ENCODE measurements at places on chromosomes 2 and 18. TPM values are rescaled to one million over a fixed set of nuclear protein-coding genes. Genes with fewer than 3 reads are reported as not detected.
A peak's percentile ranks its signal among the peaks of the same experiment; 100 is the strongest.

GRCh38 chr2:96912346-96913116 is 42.7 kb upstream of the SEMA4C start:
- no peak for DNase-seq

DNA sequence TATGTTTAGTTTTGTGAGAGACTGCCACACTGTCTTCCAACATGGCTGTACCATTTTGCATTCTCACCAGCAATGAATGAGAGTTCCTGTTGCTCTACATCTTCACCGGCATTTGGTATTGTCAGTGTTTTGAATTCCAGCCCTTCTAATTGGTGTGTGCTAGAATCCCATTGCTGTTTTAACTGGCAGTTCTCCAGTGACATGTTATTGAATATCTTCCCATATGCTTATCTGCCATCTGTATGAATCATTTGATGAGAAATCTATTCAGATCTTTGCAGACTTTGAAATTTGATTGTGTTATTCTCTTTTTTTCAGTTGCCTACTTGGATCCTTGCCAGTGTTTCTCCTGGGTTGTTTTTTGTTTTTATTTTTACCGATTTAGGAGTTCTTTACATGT is 99.0 kb downstream of the SNTG2 start:
- no peak for DNase-seq

DNA sequence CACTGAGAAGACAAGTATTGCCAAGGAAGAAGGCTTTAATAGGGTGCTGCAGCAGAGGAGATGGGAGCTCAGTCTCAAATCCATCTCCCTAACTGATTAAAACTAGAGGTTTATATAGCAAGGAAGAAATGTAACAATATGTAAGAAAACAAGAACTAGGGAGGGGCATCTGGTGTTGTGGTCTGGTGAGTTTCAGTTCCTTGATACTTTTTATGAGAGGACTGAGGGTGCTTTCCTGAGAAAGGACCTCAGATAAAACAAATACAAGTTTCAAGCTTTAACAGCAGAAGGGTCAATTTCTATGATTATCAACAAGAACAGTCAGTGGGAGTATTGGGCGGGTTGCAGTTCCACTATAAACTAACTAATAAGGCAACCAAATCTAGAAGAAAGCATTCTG is 1967.5 kb downstream of the SUCLG1 start:
- no peak for DNase-seq

GRCh38 chr18:54358495-54359040 is 862 bp downstream of the C18orf54 start:
- no peak for DNase-seq

- peak; percentile 91 for DNase-seq
Measured at GRCh38 chr2:74502720-74503505, 3.5 kb upstream of the LBX2 start.

- DNase-seq, result no peak
Measured at GRCh38 chr2:237319887-237320286, 94.1 kb downstream of the COL6A3 start.

DNA sequence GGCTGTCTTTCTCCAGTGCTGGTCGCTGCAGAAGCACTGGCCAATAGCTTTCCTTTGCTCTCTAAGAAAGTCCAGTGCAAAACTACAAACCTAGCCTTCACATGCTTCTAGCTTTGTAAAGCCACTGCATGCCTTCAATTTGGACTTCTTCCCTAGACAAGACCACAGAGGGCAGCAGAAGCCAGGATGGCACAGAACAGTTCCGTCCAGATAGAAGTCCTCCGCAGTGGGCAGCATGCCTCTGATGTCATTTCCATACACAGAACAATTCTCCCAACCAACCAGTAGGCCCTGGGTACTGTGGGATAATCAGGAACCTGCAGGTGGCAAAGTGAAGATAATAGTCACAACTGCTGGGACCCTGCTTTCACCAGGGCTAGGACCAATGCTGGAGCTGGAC is 3.3 kb downstream of the ST6GAL2 start:
- no peak for DNase-seq

GRCh38 chr2:180443888-180444287 is 436.8 kb upstream of the CWC22 start:
- DNase-seq, result no peak

DNA sequence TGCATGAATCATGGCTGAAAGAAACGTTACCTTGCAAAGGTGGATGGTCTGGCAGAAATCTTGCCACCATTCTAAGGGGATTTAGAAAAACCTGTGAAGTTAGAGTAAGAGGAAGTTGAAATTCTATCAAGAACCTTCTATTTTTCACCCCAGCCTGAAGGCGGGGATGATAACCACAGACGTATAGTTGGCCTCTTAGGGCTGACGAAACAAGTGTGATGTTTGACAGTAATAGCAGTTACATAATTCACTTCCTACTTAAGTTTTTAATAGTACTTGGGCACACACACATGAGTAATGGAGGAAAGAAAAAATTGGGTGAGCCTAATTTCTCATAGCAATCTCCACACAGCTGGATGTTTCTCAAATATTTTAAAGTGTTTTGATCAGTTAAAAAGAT is 336.6 kb upstream of the SALL3 start:
- DNase-seq, result no peak

GRCh38 chr2:135265960-135266490 is 213.9 kb downstream of the RAB3GAP1 start:
- no peak for DNase-seq

- peak; percentile 57 for DNase-seq
Measured at GRCh38 chr2:101179982-101180381, 28.8 kb upstream of the TBC1D8 start.

GRCh38 chr18:8097927-8098326 is 511.3 kb upstream of the RAB12 start:
- DNase-seq, result no peak

- no peak for DNase-seq
Measured at GRCh38 chr18:57581301-57581934, 5.1 kb downstream of the FECH start.

- no peak for DNase-seq
Measured at GRCh38 chr2:220646424-220646823, 925.7 kb downstream of the EPHA4 start.

DNA sequence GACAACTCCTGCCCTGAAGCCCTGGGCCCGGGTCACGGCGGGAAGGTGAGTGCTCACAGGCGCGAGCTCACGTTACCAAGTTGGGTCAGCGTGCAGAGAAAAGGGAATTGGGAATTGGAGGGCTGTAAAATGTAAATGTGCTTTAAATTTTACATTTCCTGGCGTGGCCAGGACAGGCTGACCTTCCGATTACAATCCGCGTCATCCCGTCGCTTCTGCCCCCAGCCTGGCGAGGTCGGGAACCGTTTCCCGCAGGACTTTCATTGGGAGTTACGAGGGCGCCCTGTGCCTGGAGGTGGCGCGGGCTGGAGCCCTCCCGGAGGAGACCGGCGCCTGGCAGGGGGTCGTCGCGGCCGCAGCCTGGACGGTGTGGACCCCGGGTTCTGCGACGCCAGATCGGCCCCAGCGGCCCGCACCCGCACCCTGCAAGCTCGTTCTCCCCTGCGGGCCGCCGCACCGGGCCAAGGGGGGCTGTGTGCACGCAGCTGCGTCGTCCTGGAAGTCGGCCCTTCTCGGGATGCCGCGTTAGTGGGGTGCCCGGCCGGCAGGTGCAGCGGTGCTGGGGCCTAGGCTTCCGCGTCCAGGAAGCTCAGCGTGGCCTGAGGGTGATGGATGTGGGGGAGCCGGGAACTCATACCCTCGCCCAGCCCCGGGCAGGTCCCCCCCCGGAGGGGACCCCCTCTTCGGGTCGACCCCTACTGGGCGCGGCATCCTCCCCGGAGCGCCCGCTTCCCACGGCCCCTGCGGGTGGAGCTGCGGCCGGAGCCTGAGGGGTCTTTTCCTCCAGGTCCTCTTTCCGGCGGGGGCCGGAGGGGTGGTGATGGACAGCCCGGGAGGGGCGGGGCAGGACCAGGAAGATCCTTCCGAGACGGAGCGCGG is 63.9 kb downstream of the LRRFIP1 start:
- peak; percentile 98 for DNase-seq

DNA sequence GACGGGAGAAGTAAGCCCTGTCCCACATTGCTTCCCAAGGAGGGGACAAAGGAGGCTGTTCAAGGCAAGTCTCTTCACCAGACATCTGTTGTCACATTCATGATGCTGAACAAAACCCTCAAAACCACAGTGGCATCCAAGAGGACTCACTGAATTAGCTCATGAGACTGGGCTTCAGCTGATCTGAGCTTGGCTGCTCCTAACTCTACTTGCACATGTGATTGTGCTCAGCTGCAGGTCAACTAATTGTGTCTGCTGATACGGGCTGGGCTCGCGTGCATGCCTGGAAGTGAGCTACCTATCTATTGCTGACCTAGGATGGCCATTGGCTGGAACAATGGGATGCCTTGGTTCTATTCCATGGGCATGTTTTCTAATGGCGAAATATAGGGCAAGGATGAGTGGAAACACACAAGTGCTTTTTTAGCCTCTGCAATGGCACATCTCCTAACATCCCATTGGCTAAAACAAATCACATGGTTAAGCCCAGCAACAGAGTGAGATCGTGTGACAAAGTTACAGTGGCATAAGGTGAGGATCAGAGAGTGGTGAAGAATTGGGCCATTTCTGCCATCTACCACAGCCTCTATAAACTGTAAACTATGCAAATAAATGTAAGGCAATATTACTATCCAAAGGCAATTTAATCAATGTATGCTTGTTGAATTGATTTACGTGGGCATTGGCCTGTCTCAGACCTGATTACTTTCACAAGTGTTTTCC is 52.9 kb upstream of the CAPN13 start:
- DNase-seq, result no peak

DNA sequence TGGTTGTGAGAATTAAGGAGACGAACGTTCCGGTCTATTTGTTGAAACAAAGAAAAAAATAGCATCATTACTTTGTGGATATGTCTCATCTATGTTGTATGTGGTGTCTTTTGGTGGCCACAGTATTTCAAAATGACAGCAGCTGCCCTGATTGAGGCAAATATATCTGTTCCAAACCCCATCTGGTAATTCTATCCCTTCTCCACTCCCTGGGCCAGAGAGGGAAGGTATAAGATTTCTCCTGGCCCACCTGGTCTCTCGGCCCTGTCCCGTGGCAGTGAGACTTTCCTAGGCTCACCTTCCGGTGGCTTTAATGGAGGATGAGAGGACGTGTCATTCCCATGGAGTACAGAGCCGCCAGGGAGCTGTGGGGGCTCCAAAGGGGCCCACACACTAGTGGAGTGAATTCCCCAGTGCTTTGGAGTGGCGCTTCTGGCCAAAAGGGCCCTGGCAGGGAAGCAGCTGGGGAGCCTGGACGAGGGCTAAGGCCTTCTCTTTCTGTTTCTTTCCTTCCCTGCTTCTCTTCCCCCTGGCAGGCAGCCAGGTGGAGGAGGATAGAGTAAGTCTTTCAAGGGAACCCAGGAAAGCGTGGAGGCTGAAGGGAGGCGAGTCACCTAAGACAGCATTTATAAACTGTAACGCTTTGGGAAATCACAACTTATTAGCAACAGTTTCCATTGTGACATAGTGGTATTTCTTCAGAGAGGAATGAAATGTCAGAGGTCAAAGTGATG is 5.6 kb downstream of the FOSL2 start:
- DNase-seq, result no peak

DNA sequence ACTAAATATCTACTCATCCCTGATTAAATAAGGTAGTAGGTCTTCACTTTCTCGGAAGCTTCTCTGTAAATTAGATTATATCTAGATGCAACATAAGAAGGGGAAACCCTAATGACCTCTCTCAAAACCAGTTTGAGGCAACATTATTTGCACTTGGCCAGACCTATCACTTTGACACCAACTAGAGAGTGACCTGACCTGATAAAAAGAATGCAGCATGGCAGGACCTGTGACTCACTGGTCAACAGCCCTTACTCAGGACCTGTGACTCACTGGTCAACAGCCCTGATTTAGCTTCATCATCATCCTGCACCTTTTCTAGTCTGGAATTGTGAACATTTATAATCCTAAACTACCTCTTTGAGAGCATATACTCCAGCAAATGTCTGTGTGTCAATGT is 1957.7 kb upstream of the CELF4 start:
- no peak for DNase-seq

DNA sequence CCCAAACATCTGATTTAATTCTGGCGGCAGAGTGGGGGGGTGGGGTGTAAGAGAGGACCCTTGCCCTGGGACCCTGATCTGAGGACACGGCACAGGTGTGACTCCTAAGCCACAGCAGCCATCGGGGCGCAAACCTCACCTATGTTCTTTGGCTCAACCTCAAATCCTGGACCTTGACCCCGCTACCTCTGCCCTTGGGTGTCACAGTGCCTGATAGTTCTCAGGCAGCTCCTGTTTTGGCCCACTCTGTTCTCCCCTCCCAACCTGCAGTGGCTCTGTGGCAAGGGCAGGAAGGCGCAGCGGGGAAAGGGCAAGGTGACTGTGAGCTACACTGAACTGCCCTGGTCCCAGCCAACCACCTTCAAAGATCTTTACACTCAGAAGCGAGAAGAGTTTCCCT is 152.8 kb downstream of the L3MBTL4 start:
- no peak for DNase-seq

GRCh38 chr18:80112624-80113248 is 3.7 kb downstream of the ADNP2 start:
- no peak for DNase-seq

DNA sequence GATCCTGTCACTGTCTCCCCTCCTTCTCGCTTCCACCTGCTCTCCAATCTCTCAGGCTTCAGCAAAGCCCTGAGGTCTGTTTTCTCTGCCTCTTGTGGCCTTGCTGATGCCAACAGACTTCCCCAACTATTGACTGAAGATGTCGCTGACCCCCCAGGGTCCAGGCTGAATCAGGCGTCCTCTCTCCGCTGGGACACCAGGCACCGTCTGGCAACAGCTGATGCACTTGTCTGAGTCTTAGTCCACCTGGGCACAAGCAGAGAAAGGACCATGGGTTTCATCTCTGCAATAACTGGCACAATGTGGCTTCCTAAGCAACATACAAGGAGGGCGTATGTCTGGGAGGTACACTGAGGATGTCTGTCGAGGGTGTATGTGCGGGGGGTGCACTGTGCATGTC is 248.7 kb upstream of the MYT1L start:
- DNase-seq, result no peak

Gene NCKAP5
- 5.8 TPM for total RNA-seq

Gene FOXI3
- total RNA-seq, result not detected

Gene C2orf78
- total RNA-seq, result not detected

Gene SP9
- total RNA-seq, result not detected

Gene IL36RN
- total RNA-seq, result not detected

Gene MMADHC
- 76.7 TPM for total RNA-seq

Gene PRSS56
- total RNA-seq, result not detected

Gene REEP1
- total RNA-seq, result 7.1 TPM

Gene SLC8A1
- 3.1 TPM for total RNA-seq

Gene GCG
- total RNA-seq, result 55.9 TPM

Gene CFC1B
- not detected for total RNA-seq

Gene TMEM17
- 0.84 TPM for total RNA-seq
